ENCODE measurements at places on chromosomes 4 and X. TPM values are rescaled to one million over a fixed set of nuclear protein-coding genes. Genes with fewer than 3 reads are reported as not detected.

The SNCA gene
- 46.6 TPM for total RNA-seq

The PKD2 gene
- 34.2 TPM for total RNA-seq

The SCML2 gene
- 30.2 TPM for total RNA-seq

The OTUD6A gene
- total RNA-seq = not detected

The SAP30 gene
- total RNA-seq = 29.0 TPM

The YIPF6 gene
- 34.2 TPM for total RNA-seq

The GAGE2A gene
- not detected for total RNA-seq

The TLR10 gene
- not detected for total RNA-seq

DNA sequence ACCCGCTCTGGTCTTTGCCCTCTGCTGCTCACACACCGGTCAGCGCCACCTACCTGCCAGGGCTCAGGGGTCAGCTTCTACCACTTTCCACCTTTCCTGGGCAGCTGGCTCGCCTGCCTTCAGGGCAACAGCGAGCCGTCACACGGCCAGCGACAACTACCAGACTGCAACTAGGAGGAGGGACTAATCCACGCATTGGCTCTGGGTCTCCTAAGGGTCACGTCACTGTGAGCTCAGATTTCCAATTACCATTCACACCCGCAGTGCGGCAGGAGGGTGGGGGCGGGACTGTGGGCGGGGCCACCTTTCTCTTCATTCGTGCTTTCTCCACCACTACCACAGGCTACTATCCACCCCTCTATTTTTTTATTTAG, at the start of gene BEX5:
Gene BEX5, minus strand, starts transcription at position 172 of the 374 bp plus-strand sequence. CDS start 1,712 bp downstream, outside the sequence.
- no peak within 1 kb of the TSS for H3K4me3 ChIP-seq
- no peak within 1 kb of the TSS for H3K27ac ChIP-seq
- no peaks in the 10 kb centered on the region for H3K27me3 ChIP-seq
- no peaks in the 10 kb centered on the region for H3K4me1 ChIP-seq

GRCh38 chr4:141417387-141417786, 196.7 kb downstream of the ZNF330 start:
- H3K4me1 ChIP-seq = no peaks in the 10 kb centered on the region
- H3K27ac ChIP-seq = no peak overlapping the region
- no peaks in the 10 kb centered on the region for H3K27me3 ChIP-seq
- DNase-seq = no peak
- H3K4me3 ChIP-seq = no peak overlapping the region

DNA sequence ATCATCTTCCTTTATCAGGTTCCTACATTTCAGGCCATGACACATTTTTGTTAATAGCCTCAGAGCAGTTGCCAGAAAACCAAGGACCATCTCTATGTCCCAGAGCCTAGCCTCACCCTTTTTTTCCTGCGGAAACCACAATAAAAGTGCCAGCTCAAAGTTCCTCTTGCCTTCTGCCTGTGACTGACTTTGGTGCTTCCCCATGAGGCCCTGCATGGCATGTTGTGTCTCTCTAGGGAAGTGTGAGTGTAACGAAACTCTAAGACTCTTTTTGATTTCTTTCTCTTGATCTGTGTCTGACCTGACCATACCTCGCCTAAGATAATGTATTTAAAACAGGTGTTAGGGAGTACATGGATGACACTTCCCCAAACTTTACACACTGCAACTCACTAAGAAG, 642.3 kb upstream of the BOD1L1 start:
- H3K27me3 ChIP-seq = no peaks in the 10 kb centered on the region
- H3K4me3 ChIP-seq = no peak overlapping the region
- no peak for DNase-seq
- H3K4me1 ChIP-seq = no peaks in the 10 kb centered on the region
- no peaks in the 10 kb centered on the region for H3K36me3 ChIP-seq

DNA sequence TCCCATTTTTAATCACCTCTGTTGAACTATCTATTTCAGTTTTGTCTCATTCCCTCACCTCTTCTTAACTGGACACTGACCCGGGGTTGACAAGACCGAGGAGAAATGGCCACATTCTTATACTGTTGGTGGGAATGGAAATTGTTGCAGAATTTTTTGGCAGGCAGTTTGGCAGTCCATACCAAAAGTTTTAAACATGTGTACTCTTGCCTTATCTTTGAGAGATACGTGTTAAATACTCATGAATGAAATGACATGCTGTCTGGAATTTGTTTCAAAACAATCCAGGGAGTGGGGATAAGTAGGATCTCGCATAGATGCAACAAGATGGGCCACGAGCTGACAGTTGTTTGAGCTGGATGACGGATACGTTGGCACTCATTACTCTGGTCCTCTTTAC, 12.1 kb downstream of the FGFBP1 start:
- no peak overlapping the region for H3K4me3 ChIP-seq
- no peak overlapping the region for H3K27ac ChIP-seq
- no peaks in the 10 kb centered on the region for H3K4me1 ChIP-seq
- no peak for DNase-seq
- peaks cover 12% of the 10 kb centered on the region for H3K27me3 ChIP-seq
- no peaks in the 10 kb centered on the region for H3K36me3 ChIP-seq

DNA sequence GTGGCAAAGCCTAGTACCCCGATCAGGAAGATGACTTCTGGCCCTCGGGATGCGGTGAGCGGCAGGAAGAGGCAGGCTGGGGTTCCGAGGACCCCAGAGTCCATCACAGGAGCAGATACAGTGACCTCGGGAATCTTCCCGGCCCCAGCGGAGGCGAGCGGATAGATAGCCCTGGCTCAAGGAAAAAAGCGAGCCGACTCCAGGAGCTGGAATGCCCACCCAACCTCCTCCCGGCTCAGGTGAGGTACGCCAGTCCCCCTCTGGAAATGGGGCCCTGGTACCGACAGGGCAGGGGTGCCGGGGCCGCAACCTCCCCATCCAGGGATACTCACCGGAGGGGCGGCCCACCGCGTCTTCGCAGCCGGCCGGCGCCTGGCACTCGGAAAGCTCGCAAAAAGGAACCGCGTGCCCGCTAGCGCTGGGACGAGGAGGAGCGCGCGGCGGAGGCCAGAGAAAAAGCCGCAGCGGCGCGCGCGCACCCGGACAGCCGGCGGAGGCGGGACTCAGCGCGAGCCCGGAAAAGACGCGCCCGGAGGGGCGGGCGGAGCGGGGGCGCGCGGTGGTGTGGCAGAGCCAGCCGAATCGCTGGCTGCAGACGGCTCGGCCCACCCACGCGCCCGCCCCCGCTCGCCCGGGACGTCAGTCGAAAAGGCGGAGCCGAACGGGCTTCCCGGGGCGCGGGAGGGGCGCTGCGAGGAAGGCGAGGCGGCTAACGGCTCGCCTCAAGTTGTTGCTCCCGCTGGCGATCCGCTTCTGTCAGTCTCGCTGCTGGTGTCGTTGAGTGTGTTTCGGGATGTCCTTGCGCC, at the start of gene ACSL4:
Gene ACSL4, minus strand, starts transcription at position 451 of the 806 bp plus-strand sequence. CDS start 49,894 bp downstream, outside the sequence.
- no peaks in the 10 kb centered on the region for H3K27me3 ChIP-seq
- peak within 1 kb of the TSS; percentile 74 for H3K27ac ChIP-seq
- DNase-seq = peak; percentile 77
- no peaks in the 10 kb centered on the region for H3K4me1 ChIP-seq

DNA sequence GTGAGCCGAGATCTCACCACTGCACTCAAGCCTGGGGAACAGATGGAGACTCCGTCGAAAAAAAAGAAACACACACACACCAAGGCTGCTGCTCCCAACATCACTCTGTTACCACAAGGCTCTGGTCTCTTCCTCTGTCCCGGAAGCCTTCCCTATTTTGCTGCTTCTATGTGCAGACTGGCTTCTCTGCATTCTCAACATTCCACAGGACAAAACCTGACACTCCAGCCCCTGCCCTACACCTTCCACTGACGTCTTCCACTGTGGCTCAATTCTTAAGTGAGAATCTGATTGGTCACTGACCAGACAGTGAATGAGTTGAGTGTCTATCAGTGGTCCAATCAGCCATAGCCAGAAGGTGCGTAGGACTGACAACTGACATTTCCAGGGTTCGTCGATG, 5.9 kb downstream of the ODAPH start:
- no peak overlapping the region for H3K4me3 ChIP-seq
- no peaks in the 10 kb centered on the region for H3K36me3 ChIP-seq
- no peak overlapping the region for H3K27ac ChIP-seq
- peak; percentile 27 for DNase-seq

GRCh38 chr4:3262208-3263052, 13.5 kb downstream of the MSANTD1 start:
- H3K27me3 ChIP-seq = no peaks in the 10 kb centered on the region
- DNase-seq = peak; percentile 1
- no peak overlapping the region for H3K4me3 ChIP-seq
- H3K4me1 ChIP-seq = no peaks in the 10 kb centered on the region
- no peaks in the 10 kb centered on the region for H3K36me3 ChIP-seq

GRCh38 chr4:126230269-126230668, 915.5 kb downstream of the FAT4 start:
- no peaks in the 10 kb centered on the region for H3K27me3 ChIP-seq
- H3K4me3 ChIP-seq = no peak overlapping the region
- H3K27ac ChIP-seq = no peak overlapping the region
- H3K4me1 ChIP-seq = no peaks in the 10 kb centered on the region
- H3K36me3 ChIP-seq = no peaks in the 10 kb centered on the region

DNA sequence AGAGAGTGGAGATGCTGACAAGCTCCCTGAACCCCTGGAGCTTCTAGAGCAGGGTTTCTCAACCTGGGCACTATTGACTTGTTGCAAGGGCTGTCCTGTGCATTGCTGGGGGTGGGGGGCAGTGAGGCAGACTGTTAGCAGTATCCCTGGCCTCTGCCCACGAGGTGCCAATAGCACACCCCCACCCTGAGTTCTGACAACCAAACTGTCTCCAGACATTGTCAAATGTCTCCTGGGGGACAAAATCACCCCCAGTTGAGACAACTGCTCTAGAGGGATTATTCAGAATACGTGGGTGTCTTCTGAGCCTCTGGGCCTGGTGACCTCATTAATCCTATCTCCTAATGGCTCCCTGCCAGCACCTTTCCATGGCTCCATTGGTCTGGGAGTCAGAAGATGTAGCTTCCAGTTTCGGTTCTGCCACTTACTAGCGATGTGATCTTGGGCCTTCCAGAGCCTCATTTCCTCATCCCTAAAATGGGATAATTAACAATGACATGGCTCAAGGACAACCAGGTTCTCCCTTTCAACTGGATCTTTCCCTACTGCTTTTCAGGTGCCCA, 17.6 kb upstream of the PJA1 start:
- H3K27me3 ChIP-seq = no peaks in the 10 kb centered on the region
- H3K27ac ChIP-seq = no peak overlapping the region
- H3K36me3 ChIP-seq = no peaks in the 10 kb centered on the region
- no peak overlapping the region for H3K4me3 ChIP-seq
- no peaks in the 10 kb centered on the region for H3K4me1 ChIP-seq
- DNase-seq = peak; percentile 12

GRCh38 chr4:40254608-40255392, 58.0 kb downstream of the RHOH start:
- no peak overlapping the region for H3K4me3 ChIP-seq
- H3K27ac ChIP-seq = peak overlapping the region; percentile 2
- H3K4me1 ChIP-seq = peaks cover 17% of the 10 kb centered on the region
- DNase-seq = peak; percentile 26

DNA sequence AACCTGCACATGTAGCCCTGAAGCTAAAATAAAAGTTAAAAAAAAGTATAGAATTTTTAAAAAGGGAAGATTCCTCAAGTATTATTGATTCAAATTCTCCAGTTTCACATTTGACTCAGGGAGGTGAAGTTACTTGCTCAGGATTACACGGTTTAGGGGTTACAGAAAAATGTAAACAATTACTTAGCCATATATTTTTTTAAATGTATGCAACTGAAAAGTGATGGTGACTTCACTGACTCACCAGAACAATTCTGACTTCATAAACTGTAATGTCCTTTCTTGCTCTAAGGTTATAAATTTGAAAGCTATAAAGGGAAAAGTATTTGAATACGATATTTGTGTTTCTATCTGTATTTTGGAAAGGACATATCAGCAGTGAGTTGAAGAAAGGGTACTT, 371.2 kb downstream of the SPRY1 start:
- H3K36me3 ChIP-seq = no peaks in the 10 kb centered on the region
- H3K4me1 ChIP-seq = no peaks in the 10 kb centered on the region
- H3K27me3 ChIP-seq = no peaks in the 10 kb centered on the region
- H3K27ac ChIP-seq = no peak overlapping the region

- no peaks in the 10 kb centered on the region for H3K36me3 ChIP-seq
- H3K4me3 ChIP-seq = no peak overlapping the region
- H3K4me1 ChIP-seq = no peaks in the 10 kb centered on the region
These were observed 187.4 kb upstream of the RPS6KA3 start for GRCh38 chrX:20454117-20454516.

GRCh38 chr4:115491686-115492085, 378.3 kb upstream of the NDST4 start:
- no peak overlapping the region for H3K4me3 ChIP-seq
- no peaks in the 10 kb centered on the region for H3K27me3 ChIP-seq
- H3K36me3 ChIP-seq = no peaks in the 10 kb centered on the region
- no peak overlapping the region for H3K27ac ChIP-seq
- H3K4me1 ChIP-seq = no peaks in the 10 kb centered on the region

DNA sequence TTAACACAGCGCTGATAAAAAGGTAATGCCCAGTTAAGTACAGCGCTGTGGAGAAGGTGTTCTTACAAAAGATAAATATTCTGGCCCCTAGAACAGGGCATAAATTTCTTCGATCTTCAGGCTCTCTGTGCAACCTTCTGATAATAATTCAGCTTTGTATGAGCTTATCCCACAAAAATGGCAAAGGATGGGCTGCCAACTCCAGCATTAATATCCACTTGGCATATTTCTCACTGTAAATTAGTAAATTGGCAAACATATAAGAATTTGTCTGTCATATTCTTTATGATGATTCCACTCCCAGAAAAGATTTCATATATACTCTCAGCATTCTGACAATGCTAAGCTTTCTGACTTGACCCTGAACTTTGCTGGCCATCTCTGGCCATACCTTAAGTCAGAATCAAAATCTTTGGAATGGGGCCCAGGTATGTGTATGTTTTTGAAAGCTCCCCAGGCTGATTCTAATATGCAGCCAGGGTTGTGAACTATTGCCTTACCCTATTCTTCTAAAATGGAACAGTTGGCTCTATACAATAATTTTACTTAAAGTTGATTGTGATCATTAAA, 134.8 kb downstream of the FRYL start:
- DNase-seq = no peak
- H3K27ac ChIP-seq = no peak overlapping the region
- no peak overlapping the region for H3K4me3 ChIP-seq

DNA sequence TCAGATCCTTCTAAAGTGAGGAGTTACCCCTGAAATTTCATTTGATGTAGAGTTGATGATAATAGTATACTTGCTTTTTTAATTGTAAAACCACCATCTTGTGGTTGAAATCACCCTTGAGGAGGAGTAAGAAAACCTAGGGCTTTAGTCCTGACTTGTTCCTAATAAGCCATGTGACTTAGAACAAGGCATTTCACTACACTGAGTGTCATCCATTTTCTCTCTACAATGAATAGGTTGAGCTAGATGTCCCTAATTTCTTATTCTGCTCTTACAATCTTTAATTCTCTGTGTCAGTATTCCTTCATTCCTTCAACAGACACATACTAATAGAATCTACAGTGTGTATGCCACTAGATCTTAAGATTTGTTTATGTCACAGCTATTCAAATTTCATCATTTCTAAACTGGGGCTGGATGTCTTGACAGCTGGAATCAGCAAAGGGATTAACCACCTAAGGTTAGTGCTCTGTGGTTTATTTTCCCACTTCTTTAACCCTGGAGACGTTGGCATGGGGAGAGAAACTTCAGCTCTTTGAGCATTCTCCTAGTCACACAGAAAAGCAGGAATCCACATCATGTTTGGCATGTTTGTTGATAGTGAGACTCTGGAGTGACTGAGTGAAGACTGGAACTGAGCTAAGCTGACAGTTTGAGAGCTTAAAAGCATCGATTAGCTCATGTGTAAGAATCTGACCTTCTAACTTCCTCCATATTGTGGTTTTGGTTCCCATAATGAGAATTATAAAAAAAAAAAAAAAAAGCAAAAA, 246.3 kb downstream of the NDST4 start:
- H3K36me3 ChIP-seq = no peaks in the 10 kb centered on the region
- peak overlapping the region; percentile 34 for H3K27ac ChIP-seq
- H3K4me3 ChIP-seq = no peak overlapping the region
- peaks cover 15% of the 10 kb centered on the region for H3K4me1 ChIP-seq
- DNase-seq = peak; percentile 11
